Activated CD4-positive, alpha-beta T cell treated with anti-CD3 and anti-CD28 coated beads for 36 hours (primary cell): ENCODE measurements at places on chromosomes 11 and 22. TPM values are rescaled to one million over a fixed set of nuclear protein-coding genes. Genes with fewer than 3 reads are reported as not detected.

- H3K27ac ChIP-seq = peak overlapping the region; percentile 99
- peak overlapping the region; percentile 49 for H3K4me3 ChIP-seq
- no peaks in the 10 kb centered on the region for H3K36me3 ChIP-seq
- DNase-seq = no peak
- H3K27me3 ChIP-seq = no peaks in the 10 kb centered on the region
Measured at GRCh38 chr11:117816846-117817367, 7.6 kb downstream of the FXYD2 start.

- no peaks in the 10 kb centered on the region for H3K27me3 ChIP-seq
- DNase-seq = no peak
Measured at GRCh38 chr11:130381317-130381716, 47.1 kb downstream of the ADAMTS8 start.

- H3K36me3 ChIP-seq = peaks cover 25% of the 10 kb centered on the region
- no peak overlapping the region for H3K4me3 ChIP-seq
- H3K27ac ChIP-seq = no peak overlapping the region
- H3K4me1 ChIP-seq = peaks cover 33% of the 10 kb centered on the region
- H3K27me3 ChIP-seq = no peaks in the 10 kb centered on the region
Measured at GRCh38 chr11:73137262-73137943, 4.7 kb downstream of the FCHSD2 start.

GRCh38 chr22:38176170-38176741 is 5.4 kb downstream of the PLA2G6 start:
- peaks cover 38% of the 10 kb centered on the region for H3K4me1 ChIP-seq
- no peak for DNase-seq
- no peaks in the 10 kb centered on the region for H3K27me3 ChIP-seq
- no peak overlapping the region for H3K27ac ChIP-seq
- H3K36me3 ChIP-seq = peaks cover 6% of the 10 kb centered on the region

Gene PATZ1
- total RNA-seq = 23.9 TPM

DNA sequence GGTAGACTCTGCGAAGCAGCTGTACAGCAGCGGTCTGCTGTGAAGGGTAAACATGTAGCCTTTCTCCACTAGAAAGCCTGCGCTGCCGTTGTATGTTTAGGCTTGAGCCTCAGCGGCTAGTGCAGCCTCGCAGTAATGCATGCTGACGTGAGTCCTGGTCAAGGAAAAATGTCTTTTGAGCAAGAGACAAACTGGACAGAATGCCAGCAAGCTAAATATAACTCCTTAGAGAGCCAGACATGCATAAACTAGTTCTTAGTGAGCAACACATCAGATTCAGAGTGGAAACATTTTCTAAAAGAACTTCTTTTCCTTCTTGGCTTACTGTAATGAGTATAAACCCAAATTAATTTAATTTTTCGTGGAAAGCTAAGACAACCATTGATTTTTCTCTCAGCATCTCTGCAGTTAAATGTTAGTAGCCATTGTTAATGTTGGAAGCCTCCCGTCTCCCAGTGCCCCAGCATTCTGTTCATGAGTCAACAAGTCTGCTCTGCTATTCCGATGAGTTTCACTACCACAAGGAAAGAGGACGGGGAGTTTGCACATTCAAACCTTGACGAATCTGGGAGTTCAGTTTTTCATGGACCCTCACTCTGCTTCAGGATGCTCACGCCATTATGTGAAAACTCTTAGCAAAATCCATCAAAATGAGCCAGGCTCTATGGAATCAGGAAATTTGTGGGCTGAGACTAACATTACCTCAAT is 51.4 kb downstream of the JAM3 start:
- H3K36me3 ChIP-seq = peaks cover 5% of the 10 kb centered on the region
- no peak for DNase-seq
- H3K4me3 ChIP-seq = no peak overlapping the region
- H3K27me3 ChIP-seq = peaks cover 20% of the 10 kb centered on the region
- H3K4me1 ChIP-seq = peaks cover 13% of the 10 kb centered on the region
- H3K27ac ChIP-seq = no peak overlapping the region

DNA sequence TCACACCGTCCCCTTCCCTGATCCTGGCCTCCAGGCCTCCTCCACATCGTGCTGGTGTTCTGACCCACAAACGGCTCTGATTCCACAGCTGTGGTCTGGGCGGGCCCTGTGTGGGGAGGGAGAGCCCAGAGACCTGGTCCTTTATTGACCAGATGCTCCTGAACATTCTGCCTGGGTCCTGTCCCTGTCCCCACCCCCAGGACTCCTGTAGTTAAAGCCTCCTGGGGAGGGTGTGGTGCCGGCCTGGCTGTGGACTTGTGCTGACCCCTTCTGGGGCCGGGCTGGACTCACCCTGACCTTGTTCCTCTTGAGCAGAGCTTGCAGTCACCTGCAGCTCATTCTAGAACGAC is 128.7 kb downstream of the CTTN start:
- no peaks in the 10 kb centered on the region for H3K36me3 ChIP-seq
- no peak for DNase-seq
- H3K27me3 ChIP-seq = peaks cover 9% of the 10 kb centered on the region
- no peak overlapping the region for H3K27ac ChIP-seq
- no peak overlapping the region for H3K4me3 ChIP-seq

GRCh38 chr11:46242952-46243795 is 34.3 kb upstream of the CREB3L1 start:
- no peaks in the 10 kb centered on the region for H3K27me3 ChIP-seq
- H3K4me1 ChIP-seq = peaks cover 23% of the 10 kb centered on the region
- H3K36me3 ChIP-seq = no peaks in the 10 kb centered on the region
- peak overlapping the region; percentile 84 for H3K4me3 ChIP-seq

GRCh38 chr11:24511511-24511910 is 14.7 kb downstream of the LUZP2 start:
- no peaks in the 10 kb centered on the region for H3K36me3 ChIP-seq
- H3K27me3 ChIP-seq = no peaks in the 10 kb centered on the region
- no peaks in the 10 kb centered on the region for H3K4me1 ChIP-seq
- H3K27ac ChIP-seq = no peak overlapping the region
- no peak overlapping the region for H3K4me3 ChIP-seq

DNA sequence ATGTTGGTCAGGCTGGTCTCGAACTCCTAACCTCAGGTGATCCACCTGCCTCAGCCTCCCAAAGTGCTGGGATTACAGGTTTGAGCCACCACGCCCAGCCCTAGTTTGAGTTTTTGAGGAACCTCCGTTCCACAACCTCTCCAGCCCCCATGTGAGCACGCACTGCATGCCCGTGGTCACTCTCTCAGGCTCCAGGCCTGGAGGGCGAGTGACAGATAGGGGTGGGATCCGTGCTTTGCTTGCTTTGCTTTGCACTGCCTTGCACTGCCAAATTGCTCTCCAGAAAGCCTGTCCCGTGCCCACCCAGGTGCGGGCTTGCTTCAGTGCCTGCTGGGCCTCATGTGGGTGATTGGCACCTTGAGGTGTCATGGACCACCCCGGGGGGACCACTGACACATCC is 29.9 kb downstream of the FGF4 start:
- no peaks in the 10 kb centered on the region for H3K4me1 ChIP-seq
- H3K36me3 ChIP-seq = no peaks in the 10 kb centered on the region
- peaks cover 18% of the 10 kb centered on the region for H3K27me3 ChIP-seq

GRCh38 chr11:82859750-82860149 is 40.5 kb downstream of the PRCP start:
- H3K4me3 ChIP-seq = no peak overlapping the region
- DNase-seq = no peak
- peaks cover 7% of the 10 kb centered on the region for H3K4me1 ChIP-seq

GRCh38 chr22:43343262-43343669 is at the start of gene SCUBE1:
SCUBE1 (minus strand) TSS chr22:43343372; CDS start chr22:43343261, 111 bp downstream.
- H3K27ac ChIP-seq = no peak within 1 kb of the TSS
- DNase-seq = peak; percentile 68
- no peaks in the 10 kb centered on the region for H3K36me3 ChIP-seq
- peaks cover 41% of the 10 kb centered on the region for H3K27me3 ChIP-seq

DNA sequence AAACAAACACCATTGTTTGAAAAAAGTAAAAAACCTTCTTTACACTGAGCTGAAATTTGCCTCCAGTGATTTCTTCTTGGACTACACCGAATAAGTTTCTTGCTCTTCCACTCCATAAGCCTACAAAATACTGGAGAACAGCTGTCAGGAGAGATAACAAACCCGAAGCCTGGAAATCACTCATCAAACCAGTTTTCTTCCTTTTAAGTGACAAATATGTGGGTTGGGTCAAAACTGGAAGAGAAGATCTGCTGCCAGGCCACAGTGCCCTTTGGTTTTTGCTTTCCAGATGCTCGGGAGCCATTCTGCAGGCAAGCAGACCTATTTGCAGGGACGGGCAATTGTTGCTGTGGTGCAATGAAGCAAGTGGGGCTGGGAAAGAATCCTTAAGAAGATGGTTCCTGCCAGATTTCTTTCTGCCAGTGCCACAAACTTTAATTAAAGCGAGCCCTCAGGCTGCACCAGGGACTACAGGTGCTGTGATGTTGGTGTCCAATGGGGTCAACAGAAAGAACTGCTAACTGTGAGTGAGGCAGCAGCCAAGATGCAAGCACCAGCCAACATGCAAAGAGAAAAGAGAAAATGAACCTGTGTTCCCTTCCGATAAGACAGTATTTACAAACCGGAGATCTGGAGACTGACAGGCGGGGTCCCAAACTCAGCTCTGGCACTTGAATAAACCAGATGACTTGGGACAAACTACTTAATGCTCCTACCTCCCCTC is 44.8 kb upstream of the SMCO4 start:
- no peak for DNase-seq
- peaks cover 2% of the 10 kb centered on the region for H3K4me1 ChIP-seq
- H3K27me3 ChIP-seq = peaks cover 9% of the 10 kb centered on the region
- H3K27ac ChIP-seq = no peak overlapping the region
- H3K36me3 ChIP-seq = no peaks in the 10 kb centered on the region

GRCh38 chr11:15780837-15781236 is 575.5 kb downstream of the SOX6 start:
- H3K36me3 ChIP-seq = no peaks in the 10 kb centered on the region
- H3K4me3 ChIP-seq = no peak overlapping the region
- no peak overlapping the region for H3K27ac ChIP-seq
- no peaks in the 10 kb centered on the region for H3K4me1 ChIP-seq
- DNase-seq = no peak
- H3K27me3 ChIP-seq = peaks cover 6% of the 10 kb centered on the region

- H3K4me1 ChIP-seq = peaks cover 26% of the 10 kb centered on the region
- no peak overlapping the region for H3K4me3 ChIP-seq
- H3K36me3 ChIP-seq = no peaks in the 10 kb centered on the region
- DNase-seq = no peak
Measured at GRCh38 chr22:46481386-46481785, 56.0 kb downstream of the CELSR1 start.

DNA sequence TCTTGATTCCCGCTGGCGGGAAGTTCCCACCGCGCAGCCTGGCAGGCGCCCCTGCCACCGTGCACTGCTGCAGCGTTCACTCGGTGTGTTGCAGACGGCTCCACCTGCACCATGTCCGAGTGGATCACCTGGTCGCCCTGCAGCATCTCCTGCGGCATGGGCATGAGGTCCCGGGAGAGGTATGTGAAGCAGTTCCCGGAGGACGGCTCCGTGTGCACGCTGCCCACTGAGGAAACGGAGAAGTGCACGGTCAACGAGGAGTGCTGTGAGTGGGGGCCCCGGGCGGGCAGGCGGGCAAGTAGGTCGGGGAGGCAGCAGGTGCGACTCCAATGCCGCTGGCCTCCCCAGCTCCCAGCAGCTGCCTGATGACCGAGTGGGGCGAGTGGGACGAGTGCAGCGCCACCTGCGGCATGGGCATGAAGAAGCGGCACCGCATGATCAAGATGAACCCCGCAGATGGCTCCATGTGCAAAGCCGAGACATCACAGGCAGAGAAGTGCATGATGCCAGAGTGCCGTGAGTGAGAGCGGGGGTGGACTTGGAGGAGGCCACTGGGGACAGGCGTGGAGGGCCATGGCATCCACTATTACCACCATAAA is 99.7 kb downstream of the RRAS2 start:
- no peaks in the 10 kb centered on the region for H3K4me1 ChIP-seq
- no peak overlapping the region for H3K27ac ChIP-seq
- DNase-seq = no peak
- no peaks in the 10 kb centered on the region for H3K27me3 ChIP-seq
- no peak overlapping the region for H3K4me3 ChIP-seq

- H3K27me3 ChIP-seq = no peaks in the 10 kb centered on the region
- H3K27ac ChIP-seq = no peak overlapping the region
- no peak overlapping the region for H3K4me3 ChIP-seq
- H3K4me1 ChIP-seq = peaks cover 25% of the 10 kb centered on the region
- peaks cover 38% of the 10 kb centered on the region for H3K36me3 ChIP-seq
Measured at GRCh38 chr11:13686776-13687175, 18.3 kb downstream of the FAR1 start.

GRCh38 chr22:33584152-33584551 is 336.1 kb downstream of the LARGE1 start:
- no peak for DNase-seq
- peaks cover 3% of the 10 kb centered on the region for H3K27me3 ChIP-seq
- no peak overlapping the region for H3K27ac ChIP-seq
- no peaks in the 10 kb centered on the region for H3K4me1 ChIP-seq
- no peaks in the 10 kb centered on the region for H3K36me3 ChIP-seq

DNA sequence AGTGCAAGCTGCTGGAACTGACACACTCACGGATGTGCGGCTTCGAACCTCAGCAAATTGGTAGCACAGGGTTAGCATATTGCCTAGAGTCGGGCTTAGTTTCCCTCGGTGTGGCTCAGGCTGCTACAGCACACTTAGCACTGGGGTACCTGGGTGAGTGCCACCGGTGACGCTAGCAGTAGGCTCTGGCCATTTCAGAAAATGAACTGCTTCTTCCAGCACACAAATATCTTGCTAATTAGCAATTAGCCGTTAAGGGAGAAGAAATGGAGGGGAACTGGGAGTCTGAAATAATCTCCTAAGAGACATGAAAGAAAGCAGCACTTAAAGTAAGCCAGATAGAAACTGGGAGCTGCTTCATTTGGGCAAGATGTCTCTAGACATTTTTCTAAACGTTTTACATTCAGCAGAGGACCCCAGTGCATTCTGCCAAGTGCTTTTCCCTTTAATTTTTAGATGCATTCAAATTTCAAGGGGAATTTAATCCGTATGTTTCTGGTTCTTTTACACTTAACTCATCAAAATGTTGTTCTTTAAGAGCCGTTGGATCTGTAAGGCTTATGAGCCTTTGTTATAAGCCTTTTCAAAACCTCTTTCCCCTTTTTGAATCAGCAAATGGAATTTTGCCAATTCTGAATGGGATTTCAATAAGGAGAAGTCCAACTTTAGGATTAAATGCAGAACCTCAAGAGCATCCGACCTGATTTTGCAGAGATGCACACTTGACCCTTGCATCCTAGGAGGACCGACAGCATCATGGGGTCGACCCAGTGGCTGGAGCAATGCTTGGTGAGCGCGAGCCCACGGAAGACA is 708.1 kb downstream of the NTM start:
- no peaks in the 10 kb centered on the region for H3K4me1 ChIP-seq
- no peaks in the 10 kb centered on the region for H3K36me3 ChIP-seq
- no peak for DNase-seq
